ENCODE measurements at places on chromosomes 5 and 9.

GRCh38 chr5:93151121-93151520, 429.9 kb downstream of the NR2F1-AS1 start:
- no peak for DNase-seq

DNA sequence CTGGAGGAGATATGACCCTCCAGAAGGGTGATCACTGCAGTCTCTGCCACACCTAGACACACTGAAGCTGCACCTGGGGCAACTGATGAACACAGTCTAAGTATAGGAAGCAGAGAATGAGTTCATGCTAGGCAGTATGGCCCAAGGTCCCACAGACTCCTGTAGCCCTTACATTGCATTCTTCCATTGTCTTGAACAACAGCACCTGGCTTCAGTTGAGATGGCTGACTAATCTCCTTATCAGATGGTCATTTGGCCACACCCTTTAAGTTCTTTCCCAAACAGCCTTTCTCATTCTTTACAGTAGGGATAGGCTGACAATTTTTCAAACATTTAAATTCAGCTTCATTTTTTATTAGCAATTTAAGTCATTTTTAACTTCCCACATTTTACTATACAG, 23.1 kb downstream of the CENPK start:
- DNase-seq, result no peak

DNA sequence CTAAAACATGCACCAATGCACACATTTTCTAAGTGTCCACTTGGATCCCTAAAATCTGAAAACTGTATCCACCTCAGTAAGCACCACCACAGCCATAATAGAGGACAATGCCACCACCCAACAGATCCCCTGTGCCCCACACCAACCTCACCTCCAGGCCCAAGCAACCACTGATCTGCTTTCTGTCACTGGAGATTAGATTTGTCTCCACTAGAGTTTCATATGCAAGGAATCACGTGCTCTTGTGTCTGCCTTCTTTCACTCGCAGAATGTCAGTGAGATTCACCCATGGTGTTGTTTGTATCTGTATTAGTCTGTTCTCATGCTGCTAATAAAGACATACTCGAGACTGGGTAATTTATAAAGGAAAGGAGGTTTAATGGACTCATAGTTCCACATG, 216.1 kb upstream of the WWC1 start:
- no peak for DNase-seq

- DNase-seq, result no peak
These were observed 13.6 kb upstream of the CNTLN start for GRCh38 chr9:17121264-17121663.

GRCh38 chr5:367358-368130, 46.0 kb downstream of the AHRR start:
- no peak for DNase-seq

DNA sequence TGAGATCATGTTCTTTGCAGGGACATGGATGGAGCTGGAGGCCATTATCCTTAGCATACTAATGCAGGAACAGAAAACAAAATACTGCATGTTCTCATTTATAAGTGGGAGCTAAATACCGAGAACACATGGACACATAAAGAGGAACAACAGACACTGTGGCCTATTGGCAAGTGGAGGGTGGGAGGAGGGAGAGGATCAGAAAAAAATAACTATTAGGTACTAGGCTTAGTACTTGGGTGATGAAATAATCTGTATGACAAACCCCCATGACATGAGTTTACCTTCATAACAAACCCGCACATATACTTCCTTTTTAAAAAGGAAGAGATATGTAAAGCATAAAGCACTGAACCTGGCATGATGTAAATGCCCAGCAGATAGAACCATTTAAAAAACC, 99.0 kb downstream of the MEGF10 start:
- no peak for DNase-seq

- no peak for DNase-seq
These were observed 108.0 kb downstream of the PAM start for GRCh38 chr5:102863058-102863457.

- no peak for DNase-seq
These were observed 62.4 kb downstream of the MEF2C start for GRCh38 chr5:88820581-88820980.

DNA sequence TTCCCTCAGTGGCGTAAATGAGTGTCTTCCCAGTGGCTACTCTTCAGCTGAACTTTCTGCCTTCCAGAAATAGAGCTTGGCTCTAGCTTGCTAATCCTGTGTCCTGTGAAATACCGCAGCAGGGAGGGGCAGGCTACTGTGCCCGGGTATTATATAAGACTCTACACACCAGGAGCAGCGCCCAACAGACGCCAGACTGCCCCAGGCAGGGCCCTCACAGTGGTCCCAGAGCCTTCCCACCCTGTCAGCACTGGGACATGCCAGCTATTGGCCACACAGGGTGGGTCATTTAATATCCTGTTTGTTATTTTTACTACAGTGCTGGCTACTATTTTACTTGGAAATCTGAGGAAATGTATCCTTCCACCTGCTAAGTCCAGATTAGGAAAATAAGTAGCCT, 121.0 kb downstream of the FEM1C start:
- no peak for DNase-seq

- DNase-seq, result no peak
These were observed 75.7 kb downstream of the KCNT1 start for GRCh38 chr9:135777623-135778177.

DNA sequence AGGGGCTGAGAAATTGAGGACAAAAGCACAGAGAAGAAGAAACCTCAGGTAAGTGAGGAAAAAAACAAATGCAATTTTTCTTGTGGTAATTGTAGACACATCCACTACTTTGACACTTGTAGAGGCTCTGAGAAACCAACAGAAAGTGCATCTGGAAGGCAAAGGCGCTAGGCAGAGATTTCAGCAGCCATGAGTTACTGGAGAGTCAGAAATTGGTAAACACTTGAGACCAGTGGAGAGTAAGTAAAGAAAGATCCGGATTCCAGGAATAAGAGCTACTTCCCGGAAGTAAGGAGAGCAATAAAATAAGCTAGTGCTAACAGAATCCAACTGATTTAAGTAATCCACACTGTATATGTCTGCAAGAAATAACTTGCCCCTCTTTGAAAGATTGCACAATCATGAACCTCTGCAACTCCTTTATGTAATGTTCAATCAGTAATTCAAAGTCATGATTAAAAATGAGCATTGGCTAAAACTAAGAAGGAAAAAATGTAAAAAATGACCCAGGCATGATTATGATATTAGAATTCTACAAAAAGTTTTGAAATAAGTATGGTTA, 382.1 kb downstream of the CDH18 start:
- no peak for DNase-seq

DNA sequence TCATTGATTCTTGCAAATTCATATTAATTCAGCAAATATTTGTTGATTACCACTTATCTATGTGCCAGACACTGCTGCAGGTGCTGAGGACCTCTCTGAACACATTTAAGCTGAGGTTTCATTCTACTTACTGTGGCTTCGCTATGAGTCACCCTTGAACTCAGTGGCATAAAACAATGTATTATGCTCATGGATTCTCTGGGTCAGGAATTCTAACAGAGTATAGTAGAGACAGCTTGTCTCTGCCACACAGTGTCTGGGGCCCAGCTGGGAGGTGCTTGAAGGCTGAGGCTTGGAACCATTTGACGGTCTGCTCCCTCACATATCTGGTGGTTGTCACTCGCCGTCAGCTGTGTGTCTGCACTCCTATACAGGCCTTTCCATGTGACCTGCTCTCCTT, 124.3 kb upstream of the NR3C1 start:
- no peak for DNase-seq

DNA sequence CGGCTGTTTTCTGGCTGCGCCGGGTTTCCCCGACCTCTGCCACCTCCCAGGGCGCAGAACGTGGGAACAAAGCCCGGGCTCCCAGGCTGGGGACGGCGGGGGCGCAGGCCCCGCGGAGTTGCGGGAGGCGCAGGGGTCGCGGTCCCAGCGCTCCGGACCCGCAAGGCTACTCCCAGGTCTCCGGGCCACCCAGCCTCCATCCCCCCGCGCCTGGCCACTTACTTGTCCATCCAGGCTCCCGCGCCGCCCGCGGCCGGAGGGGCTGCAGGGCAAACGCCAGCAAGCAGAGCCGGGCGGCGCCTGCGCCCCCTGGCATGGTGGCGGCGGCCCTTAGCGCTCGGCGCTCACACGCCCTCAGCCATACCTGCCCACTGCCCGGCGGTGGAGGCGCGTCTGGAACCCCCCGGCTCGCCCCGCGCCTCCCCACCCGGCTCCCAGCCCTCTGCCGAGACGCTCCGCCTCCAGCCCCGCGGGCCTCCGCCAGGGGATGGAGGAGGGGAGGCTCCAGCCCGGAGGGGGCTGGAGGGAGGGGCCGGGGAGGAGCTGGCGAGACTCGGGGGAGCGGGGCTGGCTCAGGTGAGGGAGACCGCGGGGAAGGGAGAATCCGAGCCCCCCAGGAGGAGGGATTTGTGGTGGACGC, at the start of gene ADAM19:
Gene ADAM19, minus strand, starts transcription at position 395 of the 640 bp plus-strand sequence. Its CDS starts 79 bp downstream, at position 316.
- no peak for DNase-seq
